ENCODE measurements at places on chromosomes 4 and X.

GRCh38 chr4:67983333-67983732 is 20.0 kb upstream of the TMPRSS11A start:
- no peak for DNase-seq

- no peak for DNase-seq
Observed at GRCh38 chr4:187724456-187724855, 271.1 kb upstream of the ZFP42 start.

DNA sequence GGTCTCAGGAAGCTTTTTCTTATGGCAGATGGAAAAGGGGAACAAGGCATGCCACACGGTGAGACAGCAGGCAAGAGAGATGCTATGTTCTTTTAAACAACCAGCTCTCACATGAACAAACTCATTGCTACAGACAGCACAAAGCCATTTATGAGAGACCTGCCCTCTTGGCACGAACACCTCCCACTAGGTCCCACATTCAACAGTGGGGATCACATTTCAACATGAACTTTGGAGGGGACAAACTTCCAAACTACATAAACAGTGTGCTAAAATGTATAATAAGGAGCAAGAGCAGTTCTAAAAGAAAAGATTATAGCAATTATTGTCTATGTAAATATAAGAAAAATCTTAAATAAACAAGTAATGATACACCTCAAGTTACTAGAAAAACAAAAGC is 391.8 kb upstream of the CPXCR1 start:
- DNase-seq: no peak

GRCh38 chr4:118760092-118760491 is 74.9 kb downstream of the METTL14 start:
- no peak for DNase-seq

GRCh38 chr4:15729910-15730533 is 27.2 kb downstream of the BST1 start:
- no peak for DNase-seq

DNA sequence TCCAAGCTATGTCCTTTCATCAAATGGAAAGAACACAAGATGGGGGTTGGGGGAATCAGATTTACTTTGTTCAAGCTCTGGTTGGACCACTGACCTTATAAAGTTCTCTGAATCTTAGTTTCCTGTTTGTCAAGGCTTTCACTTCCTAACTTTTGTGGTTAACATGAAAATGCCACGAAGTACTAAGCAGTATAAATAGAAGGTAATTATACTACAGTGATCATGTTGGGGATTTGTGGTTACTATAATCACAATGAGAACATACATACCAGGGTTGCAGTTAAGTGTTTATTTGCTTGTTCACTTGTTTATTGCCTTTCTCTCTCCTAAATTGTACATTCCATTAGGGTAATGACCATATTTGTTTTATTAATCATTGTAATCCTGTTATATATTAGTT is 53.2 kb downstream of the SPRY1 start:
- peak; percentile 1 for DNase-seq

DNA sequence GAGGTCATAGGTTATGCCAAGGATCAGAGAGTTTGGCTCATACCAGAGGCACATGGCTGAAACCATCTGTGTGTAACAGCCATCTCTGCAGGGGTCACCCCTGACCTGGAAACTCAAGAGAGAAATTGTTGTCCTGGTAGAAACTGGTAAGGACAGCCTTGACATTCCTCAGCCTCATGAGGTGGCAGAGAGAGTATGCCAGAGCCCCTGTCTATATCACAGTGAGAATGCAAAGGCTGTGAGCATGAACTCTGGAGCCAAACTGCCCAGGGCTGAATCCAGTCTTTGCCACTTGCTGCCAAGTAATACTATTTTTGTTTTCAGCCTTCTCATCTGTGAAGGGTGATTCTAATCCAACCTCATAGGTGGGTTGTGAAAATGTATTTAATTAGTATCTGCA is 37.1 kb upstream of the CCDC149 start:
- no peak for DNase-seq

GRCh38 chr4:57148831-57149505 is 38.8 kb upstream of the IGFBP7 start:
- no peak for DNase-seq

All from SIG-M5 (cell line).